Lung (tissue), 17 donors: ENCODE measurements at places on chromosomes 13 and 19.

DNA sequence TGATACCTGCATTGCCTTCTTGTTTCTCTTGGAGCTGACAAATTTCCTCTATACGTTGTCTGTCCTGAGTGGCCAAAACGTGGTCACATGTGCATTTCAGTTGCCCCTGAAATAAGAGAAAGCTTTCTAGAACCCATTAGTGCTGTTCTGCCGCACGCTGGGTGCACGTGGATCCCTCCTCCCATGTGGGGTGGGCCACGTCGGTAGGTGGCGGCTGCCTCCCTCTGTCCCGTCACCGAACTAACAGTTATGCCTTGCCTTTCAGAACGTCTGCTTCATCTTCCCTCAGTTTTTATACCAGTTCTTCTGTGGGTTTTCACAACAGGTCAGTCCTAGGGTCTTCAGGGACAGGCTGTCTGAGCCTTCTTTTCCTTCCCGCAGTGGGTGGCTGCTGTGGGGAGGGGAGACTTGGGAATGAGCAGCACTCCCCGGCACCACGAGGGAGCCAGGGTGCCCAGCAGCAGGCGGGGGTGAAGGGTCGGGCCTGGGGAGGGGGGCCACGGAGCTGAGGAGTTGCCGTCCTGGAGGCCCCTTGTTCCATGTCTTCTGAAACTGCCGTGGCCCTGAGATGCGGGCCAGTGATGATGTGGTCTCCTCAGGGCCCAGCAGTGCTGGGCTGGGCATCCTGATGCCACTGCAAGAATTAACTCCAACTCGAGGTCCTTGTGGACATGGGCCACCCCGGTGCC lies 109.7 kb upstream of the MCF2L start:
- DNase-seq, result no peak

GRCh38 chr19:46953955-46954501 lies 65.6 kb upstream of the NPAS1 start:
- DNase-seq, result no peak

DNA sequence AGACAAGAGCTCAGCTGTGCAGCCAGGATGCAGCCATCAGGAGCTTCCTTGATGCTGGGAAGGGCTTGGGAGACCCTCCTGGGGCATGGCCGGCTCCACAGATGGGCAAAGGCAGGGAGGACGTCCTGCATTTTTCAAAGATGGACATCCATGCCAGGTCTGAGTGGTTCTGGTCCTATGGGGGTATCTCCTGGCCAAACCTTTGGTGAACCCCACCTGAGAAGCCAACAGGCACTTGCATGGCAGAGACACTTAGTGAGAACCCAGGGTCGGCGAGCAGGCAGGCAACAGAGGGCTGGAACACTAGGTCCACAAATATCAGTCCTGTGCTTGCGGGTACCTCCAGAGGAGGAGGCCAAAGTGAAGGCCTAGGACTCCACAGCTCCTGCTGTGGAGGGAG lies 70.0 kb downstream of the KCTD15 start:
- DNase-seq, result no peak

DNA sequence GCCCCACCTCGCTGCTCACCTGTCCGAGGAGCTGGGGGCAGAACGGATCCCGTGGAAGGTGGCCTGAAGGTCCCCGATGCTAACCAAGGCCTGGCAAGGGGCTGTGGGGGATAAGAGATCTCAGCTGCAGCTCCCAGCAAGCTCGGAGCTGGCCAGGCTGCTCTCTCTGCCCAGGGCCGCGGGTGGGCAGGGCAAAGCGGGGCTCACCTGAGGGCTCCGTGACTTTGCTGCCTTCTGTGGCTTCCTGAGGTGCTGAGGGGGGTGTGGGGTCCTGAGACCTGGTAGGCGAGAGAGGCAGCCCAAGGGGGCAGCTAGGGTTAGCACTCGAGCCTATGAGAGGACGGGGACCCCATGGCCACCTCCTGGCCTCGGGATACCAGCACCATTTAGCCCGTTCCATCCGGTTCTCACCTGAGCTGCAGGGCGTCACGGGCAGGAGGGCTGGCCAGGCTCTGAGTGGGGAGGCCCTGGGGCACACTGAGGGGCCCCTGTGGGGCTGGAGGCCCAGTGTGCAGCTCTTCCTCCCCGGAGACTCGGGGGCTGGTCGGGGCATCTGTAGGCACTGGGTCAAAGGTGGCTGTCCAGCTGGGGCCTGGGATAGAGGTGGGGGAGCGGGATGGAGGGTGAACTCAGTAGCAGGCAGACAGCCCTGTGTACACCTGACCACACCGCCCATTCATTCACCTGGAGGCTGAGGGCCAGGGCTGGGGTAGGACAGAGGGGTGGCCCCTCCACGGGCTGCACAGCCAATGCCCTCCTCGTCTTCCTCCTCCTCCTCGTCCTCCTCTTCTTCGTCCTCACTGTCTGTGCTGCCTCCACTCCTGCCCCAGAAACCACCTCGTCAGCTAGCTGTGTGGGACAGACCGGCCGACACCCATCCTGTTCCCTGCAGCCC lies 3.1 kb upstream of the TMEM86B start:
- no peak for DNase-seq

- no peak for DNase-seq
Observed at GRCh38 chr13:91196958-91197357, 150.5 kb upstream of the MIR17HG start.

- peak; percentile 16 for DNase-seq
Observed at GRCh38 chr19:41479757-41480191, 36.8 kb downstream of the ERICH4 start.

- DNase-seq, result peak; percentile 96
Observed at GRCh38 chr19:3404324-3405260, 38.2 kb downstream of the NFIC start.

DNA sequence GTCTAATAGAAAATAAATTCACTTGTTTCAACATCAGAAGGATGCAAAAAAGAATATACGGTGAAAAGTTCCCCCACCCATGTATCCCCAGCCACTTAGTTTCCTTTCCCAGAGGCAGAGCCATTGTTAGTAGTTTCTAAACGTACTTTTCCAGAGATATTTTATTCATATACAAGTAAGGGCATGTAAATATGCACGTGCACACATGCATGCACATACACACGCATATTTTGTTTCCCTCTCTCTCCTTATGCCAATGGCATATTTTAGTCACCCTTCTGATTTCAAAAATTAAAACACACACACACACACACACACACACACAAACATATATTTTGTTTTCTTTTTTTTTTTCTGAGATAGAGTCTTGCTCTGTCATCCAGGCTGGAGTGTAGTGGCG lies 147.4 kb downstream of the PDS5B start:
- no peak for DNase-seq

- DNase-seq, result no peak
Observed at GRCh38 chr19:42010245-42011126, 16.5 kb upstream of the ATP1A3 start.

DNA sequence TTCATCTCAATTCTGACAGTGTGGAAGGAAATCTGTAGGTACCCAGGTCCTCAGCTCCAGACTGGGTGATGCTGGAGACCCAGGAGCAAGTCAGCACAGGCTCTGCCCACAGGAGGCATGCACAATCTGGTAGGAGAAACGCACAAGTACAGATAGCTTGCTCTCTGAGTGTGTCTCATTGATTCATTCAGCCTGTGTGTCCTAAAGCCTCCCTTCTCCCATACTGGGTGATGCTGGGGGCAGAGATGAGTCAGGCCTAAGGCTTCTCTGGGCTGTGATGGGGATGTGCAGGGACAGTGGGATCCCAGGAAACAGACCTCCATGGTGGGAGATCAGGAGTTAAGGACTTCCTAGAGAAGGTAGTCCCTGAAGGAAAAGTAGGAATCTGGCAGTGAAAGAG lies 6.8 kb downstream of the ZNF526 start:
- no peak for DNase-seq

DNA sequence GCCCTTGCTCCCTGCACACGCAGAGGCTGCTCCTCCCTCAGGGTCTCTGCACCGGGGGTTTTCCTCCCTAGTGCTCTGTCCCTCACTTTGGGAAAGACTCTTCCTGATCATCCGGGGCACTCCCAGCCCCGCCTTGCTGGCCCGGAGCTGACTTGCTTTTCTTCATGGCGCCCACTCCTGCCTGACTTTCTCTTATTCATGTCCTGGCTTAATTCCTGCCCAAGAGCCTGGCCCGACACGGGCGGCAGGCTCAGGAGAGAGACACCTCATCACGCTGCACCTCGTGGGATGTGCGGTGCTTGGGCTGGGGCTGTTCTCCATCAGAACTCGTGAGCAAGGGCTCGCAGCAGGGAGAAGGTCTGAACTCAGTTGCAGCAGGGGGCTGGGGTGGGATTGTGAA lies 11.8 kb upstream of the PLA2G4C start:
- DNase-seq, result no peak

GRCh38 chr13:100746953-100747683 lies 72.5 kb upstream of the TMTC4 start:
- DNase-seq, result no peak

GRCh38 chr19:40335101-40335500 lies 13.1 kb downstream of the C19orf47 start:
- no peak for DNase-seq

DNA sequence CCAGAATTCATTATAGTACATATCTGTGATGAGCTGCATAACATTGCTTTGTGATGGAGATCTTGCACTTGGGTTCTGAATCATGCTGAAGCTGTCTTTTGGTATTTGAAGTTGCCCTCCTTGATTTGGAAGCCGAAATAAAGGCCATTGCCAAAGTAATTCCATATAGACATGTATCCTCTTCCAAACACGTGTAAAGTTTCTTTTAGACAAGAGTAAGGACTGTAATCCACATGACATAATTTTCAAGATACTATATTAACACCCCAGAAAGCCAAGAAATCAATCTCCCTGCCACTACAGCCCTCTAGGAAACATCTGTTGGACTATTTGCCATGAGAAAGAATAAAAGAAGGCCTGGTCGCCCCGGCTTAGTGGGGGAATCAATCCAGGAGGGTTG lies 754.2 kb downstream of the FGF9 start:
- DNase-seq, result no peak

DNA sequence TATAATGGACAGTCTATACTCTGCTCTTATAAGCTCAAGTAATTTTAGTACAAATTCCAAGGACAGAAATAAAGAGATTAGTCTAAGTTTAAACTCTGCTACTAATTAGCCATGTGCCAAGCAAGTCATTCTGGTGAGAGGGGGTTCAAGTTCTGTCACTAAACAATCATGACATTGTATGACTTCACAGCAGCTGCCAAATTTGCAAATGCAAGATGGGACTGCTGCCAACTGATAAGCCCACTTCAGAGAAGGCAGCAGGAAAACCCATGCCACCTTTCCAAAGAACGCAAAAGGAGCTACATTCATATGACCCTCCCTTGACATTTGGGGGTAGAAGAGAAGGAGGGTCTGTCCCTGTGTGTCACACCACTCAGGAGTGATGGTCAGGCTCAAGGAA lies 60.7 kb upstream of the RFXAP start:
- peak; percentile 76 for DNase-seq

GRCh38 chr19:8611877-8612806 lies 1.6 kb upstream of the ADAMTS10 start:
- DNase-seq, result peak; percentile 62

GRCh38 chr13:72959643-72960042 lies 99.2 kb upstream of the KLF5 start:
- DNase-seq, result no peak

DNA sequence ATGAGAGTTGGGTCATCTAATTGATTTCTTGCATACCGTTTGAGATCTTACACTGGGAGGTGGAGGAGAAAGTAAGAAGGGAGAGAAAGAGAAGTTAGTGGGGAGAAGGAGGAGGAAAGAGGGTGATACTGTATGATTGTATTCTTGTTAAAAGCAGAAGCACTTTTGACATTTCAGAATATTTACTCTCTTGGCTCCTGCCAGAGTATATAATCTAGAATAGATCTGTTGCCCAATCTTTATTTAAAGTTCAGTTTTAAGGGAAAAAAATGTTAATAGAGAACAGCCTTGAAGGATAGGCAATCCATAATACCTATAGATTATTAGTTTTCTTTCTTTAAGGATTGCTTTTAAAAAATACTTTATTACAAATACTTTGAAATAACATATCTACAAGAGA lies 41.5 kb downstream of the PDS5B start:
- DNase-seq, result no peak

GRCh38 chr19:23436318-23436717 lies 41.0 kb upstream of the ZNF91 start:
- no peak for DNase-seq

DNA sequence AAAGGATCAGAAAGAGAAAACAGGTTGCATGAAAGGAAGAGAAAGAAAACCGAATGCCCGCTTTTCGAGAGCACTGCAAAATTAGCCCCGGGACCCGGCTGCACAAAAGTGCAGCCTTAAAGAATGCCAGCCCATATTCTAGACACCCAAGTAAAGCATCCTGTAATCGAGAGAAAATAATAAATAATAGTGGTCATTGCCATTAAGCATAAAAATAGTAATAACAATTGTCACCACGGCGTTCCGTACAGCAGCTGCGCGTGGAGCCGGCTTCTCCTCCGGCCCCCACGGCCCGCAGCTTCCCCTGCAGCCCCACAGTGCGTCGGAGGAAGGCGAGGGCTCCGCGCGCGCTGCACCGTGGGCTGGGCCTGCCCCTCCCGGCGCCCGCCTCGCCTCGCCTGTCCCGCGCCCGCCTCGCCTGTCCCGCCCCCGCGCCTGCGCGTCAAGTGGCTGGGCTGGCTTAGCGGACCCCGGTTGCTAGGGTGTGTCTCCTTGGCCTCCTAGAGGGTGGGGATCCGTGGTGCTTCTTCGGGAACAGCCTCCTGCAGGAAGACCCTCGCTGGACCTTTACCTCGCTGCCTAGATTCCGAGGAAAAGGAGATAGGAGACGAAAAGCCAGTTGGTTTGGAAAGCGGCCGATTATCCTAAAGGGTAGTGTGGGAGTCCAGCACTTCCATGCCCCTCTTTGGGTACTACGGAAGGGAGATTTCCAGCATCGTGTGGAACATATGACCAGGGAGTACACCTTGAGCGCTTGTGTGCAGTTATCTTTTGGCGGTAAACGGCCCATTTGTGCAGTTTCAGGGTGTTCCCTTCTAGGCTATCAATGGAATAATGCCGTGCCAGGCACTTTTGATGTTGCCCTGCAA lies at the start of gene LRRC63:
TSS of gene LRRC63 (plus strand) at position 446 of the 869 bp plus-strand sequence. CDS start 1,107 bp downstream, outside the sequence.
- DNase-seq, result peak; percentile 56

DNA sequence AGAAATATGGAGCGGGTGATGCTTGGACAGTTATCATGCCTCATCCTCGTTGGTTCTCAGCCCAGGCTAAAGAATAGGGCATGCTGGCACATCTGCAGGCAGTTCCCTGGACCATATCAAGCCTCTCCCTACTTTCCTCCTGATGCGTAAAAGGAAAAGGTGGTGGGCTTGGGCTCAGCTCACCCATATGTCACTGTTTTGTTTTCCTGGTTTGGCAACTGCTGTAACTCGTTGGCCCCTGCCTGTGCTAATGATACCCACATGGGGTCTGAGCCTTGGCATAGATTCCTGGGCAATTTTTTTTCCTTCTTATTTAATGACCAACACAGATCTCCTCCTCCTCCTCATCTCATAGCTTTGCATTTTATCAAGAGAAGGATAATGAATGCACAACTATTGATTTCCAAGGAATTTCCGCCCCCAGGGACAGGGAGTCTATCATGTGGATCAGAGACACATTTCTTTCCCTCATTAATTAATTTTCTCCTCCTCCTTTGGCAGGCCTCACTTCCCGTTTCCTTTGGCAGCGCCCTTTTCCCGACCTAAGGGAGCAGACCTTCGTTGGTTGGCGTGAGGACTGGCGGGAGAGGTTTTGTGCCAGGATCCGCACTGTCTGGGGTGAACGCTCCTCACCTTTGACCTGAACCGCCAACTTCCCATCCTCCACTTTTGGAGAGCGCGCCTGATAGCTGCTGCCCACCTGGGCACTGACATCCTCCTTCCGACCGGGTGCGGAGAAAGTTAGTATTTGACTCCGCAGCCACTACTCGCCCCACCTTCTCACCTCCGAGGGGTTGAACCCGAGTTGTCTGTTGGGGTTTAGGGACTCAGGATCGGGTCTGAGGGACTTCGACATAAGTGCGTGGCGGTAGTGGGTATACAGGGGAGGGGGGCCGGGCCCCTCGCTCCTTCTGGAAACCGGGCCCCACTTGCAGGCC lies 3.4 kb upstream of the POU4F1 start:
- DNase-seq, result no peak
